HS-5 (cell line): ENCODE measurements at places on chromosomes 7 and 10.

DNA sequence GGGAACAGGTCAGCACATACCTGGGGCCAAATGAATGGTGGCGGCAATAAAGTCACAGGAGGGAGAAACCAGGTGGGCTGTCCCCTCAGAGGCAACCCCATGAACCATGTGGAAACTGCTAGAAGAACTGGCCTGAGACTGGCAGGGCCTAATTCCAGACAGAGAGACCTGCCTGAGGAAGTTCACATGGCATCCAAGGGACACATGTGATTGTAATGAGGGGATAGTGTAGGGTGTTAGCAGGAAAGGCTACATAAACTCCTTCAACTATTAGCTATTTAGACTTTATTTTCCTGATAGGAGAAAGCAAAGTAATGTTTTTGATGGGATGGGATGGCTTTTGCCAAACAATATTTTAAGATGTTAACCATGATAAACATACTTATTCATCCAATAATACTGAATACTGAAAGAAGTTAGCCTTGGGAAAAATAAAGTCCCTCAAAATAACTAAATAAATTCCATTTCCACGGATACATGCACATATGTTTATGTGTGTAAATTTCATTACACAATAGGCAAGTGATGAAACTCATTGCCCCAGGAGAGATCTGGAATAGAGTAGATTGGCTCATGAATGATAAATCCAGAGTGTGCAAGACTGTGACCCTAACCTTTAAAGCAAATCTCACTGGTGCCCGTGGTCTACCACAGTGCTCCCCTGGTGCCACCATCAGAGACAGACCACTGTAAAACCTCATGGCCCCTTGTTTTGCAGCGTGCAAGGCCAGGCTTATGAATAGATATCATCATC, 137.0 kb downstream of the NRF1 start:
- no peak for DNase-seq

GRCh38 chr7:7331523-7331922, 149.2 kb downstream of the C1GALT1 start:
- no peak for DNase-seq

GRCh38 chr7:100893910-100894721, 1.6 kb downstream of the ACHE start:
- DNase-seq, result no peak

GRCh38 chr7:76204147-76204546, 2.5 kb downstream of the SRRM3 start:
- no peak for DNase-seq

- no peak for DNase-seq
Measured at GRCh38 chr7:140688341-140688740, 8.2 kb upstream of the NDUFB2 start.

DNA sequence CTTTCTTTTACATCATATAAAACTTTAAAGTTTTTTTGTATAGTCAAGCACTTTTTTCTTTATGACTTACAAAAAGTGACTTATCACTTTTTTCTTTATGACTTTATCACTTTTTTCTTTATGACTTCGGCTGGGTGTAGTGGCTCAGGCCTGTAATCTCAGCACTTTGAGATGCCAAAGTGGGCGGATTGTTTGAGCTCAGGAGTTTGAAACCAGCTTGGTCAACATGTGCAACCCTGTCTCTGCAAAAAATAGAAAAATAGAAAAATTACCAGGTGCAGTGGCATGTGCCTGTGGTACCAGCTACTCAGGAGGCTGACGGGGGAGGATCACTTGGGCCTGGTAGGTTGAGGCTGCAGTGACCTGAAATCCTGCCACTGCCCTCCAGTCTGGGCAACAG, 108.8 kb upstream of the CSTF2T start:
- no peak for DNase-seq

DNA sequence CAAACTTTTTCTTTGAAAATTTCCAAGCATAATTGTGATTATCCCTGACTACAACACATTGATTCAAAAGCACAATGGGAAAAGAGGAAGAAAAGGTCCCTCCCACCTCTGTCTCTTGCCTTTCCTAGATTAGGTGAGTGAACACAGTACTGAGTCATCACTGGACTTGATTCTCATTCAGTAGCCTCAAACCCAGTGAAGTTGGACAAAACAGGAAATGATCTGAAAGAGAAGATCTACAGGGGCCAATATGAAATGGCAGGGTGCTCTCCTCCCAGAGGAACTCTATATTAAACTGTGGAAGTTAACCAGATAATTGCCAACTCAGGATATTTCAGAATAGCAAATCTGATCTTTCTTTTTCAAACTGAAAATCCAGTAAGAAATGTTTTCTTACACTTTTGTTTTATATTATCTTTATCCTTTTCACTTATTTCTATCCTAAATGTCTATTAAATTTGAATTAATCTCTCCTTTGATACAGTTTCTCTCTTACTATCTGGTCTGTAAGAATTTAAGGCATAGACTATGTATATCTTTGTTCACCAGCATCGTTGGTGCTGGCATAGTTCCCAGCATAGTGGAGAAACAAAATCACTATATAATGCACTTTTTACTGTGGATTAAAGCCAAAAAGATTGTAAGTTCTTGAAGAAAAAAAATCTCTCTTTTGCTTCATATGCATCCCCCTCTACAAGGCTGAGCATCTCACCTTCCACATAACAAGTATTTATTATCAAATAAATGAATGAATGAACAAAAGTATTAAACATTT, 41.4 kb upstream of the IKZF1 start:
- no peak for DNase-seq

GRCh38 chr7:156379324-156380070, 261.1 kb upstream of the RNF32 start:
- DNase-seq, result no peak

- no peak for DNase-seq
Measured at GRCh38 chr10:18414061-18414460, 237.3 kb downstream of the NSUN6 start.

DNA sequence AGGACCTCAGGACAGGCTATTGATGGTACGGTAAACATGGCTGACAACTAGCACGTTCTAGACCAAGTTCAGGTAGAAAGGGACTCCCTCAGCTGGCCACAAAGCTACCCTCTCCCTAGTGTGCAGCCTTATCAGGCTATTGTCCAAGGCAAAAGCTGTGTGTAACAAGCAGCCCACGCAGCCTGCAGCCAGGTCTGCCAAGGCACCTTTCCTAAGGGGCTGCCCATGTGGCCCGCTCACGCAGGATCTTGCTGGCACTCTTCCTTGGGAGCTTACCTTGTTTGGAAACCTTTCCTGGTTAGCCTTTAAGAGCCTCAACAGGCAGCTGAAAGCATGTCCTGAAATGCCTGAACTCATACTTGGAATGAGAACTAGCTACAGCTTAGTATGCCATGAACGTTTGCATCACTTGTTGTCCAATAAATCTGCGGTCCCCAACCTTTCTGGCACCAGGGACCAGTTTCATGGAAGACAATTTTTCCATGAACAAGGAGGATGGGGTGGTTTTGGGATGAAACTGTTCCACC, 51.7 kb downstream of the SYPL1 start:
- no peak for DNase-seq

GRCh38 chr7:100865372-100865911, 1.7 kb upstream of the TRIP6 start:
- no peak for DNase-seq

GRCh38 chr10:118373786-118374185, 31.7 kb upstream of the FAM204A start:
- DNase-seq, result peak; percentile 56

- no peak for DNase-seq
Measured at GRCh38 chr10:123938890-123939289, 47.3 kb upstream of the CPXM2 start.

- no peak for DNase-seq
Measured at GRCh38 chr10:130193493-130194193, 57.5 kb downstream of the GLRX3 start.

- peak; percentile 40 for DNase-seq
Measured at GRCh38 chr10:79293841-79294581, 53.3 kb upstream of the PPIF start.

DNA sequence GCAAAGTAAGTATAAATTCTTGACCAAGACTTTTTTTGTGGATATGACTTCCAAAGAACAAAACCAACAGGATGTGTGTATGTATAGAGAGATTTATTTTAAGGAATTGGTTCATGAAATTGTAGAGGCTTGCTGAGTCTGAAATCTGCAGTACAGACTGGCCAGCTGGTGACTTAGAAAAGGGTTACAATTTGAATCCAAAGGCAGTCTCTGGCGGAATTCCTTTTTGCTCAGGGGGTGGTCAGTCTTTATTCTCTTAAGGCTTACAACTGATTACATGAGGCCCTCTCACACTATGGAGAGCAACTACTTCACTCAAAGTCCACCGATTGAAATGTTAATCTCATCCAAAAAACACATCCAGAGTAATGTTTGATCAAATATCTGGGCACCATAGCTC, 100.1 kb upstream of the IMMP2L start:
- no peak for DNase-seq

DNA sequence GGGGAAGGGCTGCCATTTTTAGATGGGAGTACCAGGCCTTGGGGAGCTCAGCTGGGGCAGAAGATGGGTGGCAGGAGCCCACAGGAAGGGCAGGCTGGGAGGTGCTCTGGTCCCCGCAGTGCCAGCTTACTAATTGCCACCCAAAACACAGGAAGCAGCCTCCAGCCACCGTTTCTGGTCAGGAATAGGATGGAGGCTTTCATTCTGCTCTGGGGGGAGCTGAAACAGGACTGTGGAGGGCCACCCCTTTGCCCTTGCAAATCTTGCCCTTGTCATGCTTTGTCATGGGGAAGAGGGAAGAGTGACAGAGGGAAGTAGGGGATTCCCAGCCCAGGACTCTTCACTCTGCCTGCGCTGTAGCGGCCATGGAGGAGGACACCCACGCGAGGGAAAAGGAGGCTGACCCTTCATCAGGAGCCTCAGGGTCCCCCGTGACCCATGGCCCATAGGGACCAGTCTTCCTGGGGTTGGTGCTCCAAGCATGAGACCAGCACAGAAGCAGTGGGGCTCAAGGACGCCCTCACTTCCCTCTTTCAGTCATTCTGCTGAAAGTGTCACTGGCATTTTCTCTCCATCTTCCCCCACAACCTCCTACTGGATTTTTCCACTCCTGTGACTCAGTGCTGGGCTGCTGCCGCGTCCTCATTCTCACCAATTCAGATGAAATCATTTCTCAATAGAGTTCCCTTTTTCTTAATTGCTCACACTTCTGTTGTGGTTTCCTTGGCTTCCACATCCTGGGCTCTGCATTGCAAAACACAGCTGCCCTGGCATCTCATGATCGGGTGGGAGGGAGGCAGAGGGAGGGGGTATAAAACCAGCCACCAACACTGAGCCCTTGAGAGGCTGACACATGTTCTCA, 61.9 kb downstream of the MKI67 start:
- DNase-seq, result peak; percentile 70

DNA sequence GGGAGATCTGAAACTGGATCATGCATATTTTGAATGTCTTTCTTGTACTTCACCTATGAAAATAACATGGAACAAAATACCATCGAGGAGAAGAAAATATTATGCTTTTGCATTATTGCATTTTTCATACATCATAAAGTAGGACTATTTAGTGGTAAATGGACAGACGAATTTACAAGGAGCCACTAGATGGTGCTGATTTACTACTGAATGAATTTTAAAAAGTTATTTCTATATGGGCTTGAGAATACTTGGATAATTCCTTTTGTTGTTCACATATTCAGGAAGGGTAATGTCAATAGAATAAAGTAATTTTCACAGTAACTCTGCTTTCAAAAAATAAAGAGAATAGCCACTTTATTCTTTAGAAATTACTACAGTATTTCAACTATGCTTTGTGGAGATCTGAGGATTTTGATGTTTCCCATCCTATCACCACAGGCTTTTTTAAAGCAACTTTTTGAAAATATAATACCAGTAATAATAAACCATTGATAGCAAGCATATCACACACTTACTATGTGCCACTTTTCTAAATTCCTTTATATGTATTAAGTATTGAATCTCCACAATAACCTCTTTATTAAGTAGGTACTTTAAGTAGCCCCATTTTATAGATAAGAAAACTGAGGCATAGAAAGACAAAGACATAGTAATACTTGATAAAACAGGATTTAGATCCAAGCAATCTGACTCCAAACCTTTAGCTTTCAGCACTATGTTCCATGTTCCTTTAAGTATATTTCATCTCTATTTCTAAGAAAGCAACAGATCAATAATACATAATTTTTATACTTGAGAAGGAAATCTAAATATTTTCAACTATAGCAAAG, 38.6 kb downstream of the NEBL start:
- peak; percentile 2 for DNase-seq

DNA sequence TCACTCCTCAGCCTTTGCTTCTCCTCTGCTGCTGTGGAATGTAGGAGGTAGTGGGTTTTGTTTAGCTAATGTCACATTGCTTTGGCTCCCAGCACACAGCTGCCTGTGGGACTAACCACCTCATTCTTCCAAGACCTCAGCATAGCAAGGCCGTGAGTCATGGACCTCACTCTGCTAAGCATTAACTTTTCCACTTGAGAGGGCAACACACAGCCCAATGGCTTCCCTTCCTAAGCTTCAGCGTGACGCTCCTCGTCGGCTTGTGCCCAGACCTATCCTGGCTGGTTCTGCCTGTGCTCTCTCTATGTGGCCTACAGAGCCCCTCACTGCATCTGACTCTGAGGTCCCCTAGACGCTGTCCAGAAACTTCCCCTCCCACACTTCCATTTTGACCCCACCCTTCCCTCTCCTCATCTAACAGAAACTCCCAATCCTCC, 23.3 kb downstream of the MYOF start:
- DNase-seq, result peak; percentile 99

DNA sequence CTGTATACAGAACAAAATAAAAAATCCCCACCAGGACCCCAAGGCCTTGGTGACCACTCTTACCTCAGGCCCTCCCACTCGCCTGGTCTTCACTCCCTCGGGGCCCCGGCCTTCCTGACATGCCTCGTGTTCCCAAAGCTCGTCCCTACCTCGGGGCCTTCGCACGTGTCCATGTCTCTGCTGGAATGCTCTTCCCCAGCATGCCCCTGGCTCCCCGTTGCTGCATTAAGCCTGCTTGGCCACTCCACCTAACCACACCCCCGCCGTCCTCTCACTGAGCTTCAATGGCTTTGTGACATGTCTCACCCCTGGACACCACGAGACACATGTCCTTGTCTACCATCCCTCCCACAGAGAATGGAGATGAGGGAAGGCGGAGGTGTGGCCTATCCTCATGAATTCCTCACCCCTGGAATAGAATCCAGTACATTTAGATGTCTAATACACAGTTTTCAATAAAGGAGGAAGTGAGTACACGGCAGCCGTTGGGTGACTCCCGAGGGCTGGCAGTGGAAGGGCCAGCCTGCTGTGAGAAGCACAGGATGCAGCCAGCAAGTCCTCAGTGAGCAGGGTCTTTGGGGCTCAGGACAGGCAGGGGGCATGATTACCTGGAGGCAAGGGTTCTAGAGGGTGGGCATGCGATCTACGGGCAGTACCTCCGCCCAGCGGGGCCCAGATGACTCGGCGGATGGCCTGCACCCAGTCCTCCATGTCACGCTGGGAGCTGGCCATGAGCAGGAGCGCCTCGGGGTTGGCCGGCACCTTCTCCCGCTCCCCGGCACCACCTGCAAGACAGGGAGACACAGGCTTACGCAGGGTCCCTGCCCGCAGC, 125.7 kb downstream of the ARHGAP22 start:
- DNase-seq, result no peak

GRCh38 chr7:12305502-12305901, 94.4 kb downstream of the TMEM106B start:
- DNase-seq, result no peak
